ENCODE measurements at places on chromosomes 4 and X.

GRCh38 chr4:155878611-155879010 is 12.5 kb upstream of the ASIC5 start:
- no peak for DNase-seq

DNA sequence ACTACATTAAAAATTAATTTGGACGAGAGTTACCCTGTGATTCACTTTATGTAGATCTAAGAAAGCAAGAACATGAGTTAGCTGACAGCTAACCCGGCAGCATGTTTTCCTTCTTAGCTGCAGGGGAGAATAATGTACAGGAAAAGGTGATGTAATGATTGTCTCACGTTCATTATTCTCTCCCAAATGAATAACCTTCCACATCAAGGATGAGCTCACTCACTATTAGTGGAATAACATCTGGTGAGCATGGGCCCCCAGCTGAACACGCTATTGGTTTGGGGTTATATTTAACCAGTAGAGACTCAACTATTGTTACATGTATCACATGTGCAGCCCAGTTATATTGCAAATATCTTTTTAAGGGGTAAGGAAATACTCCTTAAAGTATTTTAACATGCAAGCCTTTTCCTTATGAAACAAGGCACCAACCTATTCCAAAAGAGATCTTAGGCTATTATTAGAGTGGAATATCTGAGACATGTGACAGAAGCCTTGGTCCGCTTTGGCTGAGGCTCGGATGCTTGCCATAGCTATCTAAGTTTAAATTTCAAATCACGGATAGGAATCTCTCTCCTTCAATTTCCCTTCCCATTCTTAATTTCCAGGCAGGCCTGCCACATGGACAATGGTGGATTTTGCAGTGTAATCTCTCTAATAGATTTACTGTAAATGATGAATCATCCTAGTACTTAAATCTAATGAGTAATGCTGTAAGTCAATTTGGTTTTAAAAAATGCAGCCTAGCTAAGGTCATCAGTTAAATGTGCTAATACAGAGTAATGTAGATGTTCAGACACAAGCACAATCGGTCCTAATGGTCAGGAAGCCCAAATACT is 99.0 kb upstream of the OTUD4 start:
- no peak for DNase-seq

DNA sequence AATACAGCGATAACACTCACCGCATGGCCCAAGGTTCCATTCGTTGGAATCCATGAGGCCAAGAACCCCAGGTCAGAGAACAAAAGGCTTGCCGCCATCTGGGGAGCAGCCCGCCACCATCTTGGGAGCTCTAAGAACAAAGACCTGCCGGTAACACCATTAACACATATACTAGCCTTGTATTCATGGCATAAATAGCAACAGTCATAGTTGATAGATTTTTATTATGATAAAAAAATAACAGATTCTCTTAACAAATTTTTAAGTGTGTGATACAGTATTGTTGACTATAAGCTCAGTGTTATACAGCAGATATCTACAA is 309.4 kb downstream of the GLUD2 start:
- DNase-seq, result no peak

DNA sequence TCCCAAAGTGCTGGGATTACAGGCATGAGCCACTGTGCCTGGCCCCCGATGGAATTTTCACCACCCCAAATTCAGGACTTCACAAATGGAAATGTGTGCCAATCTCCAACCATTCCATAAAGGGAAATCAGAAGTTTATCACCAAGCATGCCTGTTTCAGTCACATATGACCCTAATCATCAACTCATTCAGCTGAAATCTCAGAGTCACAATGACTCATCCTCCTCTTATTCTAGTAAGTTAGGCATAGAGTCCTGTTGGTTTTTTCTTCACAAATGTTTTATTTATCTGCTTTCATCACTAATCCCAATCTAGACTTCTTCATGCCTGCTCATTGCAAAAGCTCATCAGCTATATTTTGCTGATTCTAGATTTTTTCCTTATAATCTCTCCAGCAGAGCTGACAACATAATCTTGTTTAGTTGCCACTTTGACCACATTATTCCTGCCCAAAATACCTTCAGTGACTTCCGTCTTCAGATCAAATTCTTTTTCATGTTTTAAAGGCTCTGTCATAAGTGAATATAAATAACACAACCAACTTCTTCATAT is 83.3 kb downstream of the SLC7A11 start:
- DNase-seq, result no peak

DNA sequence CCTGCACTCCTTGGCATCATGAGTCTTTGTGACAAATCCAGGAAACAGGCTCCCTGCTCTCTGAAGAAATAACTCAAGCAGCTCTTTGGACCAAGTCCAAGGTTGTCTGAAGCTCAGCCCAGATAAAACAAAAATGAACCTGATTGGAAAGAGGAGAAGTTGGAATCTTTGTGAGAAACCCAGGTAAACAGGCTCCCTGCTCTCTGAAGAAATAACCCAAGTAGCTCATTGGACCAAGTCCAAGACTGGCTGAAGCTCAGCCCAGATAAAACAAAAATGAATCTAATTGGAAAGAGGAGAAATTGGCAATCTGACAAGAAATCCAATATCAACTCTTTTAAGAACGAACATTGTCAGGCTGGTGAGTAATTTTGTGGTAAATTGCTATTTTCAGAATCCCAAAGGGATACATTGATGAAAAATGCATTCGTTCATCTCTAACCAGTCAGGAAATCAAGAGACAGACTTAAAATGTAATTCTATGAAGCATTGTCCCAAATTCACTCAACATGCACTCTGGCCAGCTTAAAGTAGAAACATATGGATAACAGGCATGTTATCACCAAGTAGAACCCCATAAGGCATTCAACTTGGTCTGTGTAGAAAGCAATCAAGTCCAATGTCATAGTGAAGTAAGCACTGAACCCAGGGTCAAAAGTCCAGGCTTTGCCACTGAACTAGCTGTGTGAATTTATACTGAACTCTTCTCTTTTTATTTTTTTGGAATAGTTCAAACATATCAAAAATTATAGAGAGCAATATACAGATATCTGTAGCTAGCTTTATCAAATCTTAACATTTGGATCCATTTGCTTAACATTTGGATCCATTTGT is 16.8 kb upstream of the NFXL1 start:
- no peak for DNase-seq

DNA sequence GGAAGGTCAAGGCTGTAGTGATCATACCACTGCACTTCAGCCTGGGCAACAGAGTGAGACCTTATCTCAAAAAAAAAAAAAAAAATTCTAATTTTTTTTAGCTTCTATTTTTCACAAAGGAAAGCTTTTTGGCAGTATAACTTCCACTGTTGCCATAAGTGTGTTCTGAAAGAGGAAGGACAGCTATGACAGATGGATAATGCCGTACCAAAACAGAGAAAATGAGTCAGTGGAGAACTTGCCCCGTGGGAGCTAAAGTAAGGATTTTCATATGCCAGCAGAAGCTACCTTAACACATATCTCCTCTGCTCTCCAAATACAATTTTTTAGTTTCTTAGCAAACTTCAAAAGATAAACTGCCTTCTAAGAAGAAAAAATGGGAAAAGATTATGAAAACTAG is 43.7 kb downstream of the RPS3A start:
- DNase-seq, result no peak

GRCh38 chr4:127685292-127685691 is 44.9 kb upstream of the SLC25A31 start:
- no peak for DNase-seq

DNA sequence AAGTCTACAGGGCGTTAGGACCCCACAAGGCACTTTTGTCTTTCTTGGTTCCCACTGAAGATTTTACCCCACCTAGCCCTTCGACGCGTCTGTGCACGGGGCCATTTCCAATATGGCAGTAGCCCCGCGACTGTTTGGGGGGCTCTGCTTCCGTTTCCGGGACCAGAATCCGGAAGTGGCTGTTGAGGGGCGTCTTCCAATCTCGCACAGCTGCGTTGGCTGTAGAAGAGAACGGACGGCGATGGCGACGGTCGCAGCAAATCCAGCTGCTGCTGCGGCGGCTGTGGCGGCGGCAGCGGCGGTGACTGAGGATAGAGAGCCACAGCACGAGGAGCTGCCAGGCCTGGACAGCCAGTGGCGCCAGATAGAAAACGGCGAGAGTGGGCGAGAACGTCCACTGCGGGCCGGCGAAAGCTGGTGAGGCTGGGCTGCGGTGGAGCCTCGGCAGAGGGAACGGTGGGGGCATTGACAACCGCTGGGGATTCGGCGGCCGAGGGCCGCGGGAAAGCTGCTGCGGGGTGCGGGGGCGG is at the start of gene USP11:
TSS of gene USP11 (plus strand) at position 207 of the 530 bp plus-strand sequence. CDS start at position 242, 35 bp downstream.
- DNase-seq, result peak; percentile 41

- no peak for DNase-seq
Measured at GRCh38 chrX:10892621-10893225, 218.4 kb upstream of the HCCS start.

DNA sequence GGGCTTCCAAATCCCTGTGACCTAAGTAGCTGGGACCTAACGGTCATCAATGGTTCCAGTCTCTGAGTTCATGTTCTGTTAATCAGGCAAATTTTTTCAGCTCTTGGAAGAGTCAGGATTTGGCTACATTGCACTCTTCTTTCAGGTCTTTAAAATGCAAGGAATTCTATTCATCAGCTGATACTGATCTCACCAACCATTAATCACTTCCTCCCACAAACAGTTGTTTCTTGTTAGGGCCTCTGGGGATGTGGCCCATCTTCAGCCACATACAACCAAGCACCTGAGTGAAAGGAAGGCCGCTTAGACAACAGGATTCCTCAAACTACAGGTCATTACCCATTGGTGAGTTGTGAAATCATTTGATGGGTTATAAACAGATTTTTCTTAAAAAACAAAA is 71.7 kb downstream of the FANCB start:
- no peak for DNase-seq

DNA sequence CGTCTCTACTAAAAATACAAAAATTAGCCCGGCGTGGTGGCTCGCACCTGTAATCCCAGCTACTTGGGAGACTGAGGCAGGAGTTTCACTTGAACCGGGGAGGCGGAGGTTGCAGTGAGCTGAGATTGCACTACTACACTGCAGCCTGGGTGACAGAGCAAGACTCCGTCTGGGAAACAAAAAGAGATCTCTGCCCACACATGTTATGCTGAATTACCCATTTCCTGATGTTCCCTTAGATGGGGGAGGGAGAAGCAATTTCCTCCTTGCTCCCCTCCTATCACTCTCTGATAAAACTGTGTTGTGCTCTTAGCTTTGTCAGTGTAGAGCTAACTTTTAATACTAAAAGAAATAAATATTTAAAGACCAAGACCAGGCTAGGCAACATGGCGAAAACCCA is 102.5 kb downstream of the LARP7 start:
- DNase-seq, result no peak

DNA sequence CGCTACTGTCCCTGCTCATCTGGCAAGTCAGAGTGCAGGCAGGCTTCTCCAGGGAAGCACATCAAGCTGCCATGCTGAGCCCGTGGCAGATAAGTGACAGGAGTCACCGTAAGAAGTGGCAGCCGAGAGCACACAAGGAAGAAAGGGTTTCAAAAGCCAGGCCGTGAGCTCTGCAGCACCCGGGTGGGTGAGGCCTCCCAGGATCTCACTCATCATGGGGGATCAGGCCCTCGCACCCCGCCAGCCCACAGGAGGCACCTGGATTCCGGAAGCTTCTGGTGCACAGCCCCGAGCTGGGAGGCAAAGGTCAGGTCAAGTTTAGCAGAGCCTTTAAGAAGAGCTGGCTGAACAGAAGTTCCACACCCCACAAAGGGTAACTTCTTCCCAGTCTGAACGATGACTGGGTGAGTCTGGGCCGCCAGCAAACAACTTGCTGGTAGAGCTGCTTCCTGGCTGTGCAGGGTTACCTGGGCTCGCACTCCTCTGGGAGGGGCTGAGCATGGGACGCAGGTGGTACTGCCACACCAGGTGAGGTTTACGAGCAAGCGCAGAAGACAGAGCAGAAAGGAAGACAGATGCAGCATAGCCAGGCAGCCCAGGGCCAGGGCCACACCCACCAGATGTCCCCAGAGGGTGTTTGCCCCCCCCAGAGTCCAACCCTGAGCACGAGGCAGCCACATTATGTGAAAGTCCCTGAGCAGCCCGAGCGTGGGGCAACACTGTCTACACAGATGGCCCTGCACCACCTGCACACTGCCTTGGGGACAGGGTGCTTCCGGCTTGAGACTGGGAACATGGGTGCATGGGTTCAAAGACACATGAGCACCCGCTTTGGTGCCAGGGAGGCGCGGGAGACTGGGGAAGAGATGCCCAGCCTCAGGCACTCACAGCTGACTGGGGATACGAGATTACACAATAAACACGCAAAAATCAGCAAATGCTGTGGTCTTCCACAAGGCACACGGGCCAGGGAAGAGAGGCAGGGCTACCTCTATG is 7.7 kb downstream of the CCNQ start:
- DNase-seq, result no peak

GRCh38 chr4:53586121-53586816 is 5.0 kb downstream of the LNX1 start:
- DNase-seq, result no peak

- DNase-seq, result no peak
Measured at GRCh38 chrX:137227151-137227550, 193.4 kb upstream of the GPR101 start.

DNA sequence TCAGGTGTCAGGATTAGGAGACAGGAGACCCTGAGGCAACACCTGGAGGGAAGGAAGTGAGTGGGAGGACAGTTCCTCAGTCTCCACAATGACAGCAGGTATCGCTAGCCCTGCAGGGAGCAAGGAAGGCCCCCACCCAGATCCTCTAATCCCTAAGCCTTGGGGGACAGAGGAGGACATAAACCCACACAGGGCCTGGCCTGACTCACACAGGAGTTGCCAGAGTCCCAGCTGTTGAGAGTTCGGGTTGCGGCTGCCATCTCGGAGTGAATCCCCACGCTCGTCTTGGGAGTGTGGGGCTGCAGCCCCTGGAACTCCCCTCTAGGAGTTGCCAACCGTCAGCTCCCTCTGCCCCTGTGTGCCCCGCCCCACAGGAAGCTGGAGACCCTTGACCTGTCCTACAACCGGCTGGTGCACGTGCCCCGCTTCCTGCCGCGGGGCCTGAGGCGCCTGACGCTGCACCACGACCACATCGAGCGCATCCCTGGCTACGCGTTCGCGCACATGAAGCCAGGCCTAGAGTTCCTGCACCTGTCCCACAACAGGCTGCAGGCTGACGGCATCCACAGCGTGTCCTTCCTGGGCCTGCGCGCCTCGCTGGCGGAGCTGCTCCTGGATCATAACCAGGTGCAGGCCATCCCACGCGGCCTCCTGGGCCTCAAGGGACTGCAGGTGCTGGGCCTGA is 9.2 kb upstream of the BGN start:
- DNase-seq, result no peak

DNA sequence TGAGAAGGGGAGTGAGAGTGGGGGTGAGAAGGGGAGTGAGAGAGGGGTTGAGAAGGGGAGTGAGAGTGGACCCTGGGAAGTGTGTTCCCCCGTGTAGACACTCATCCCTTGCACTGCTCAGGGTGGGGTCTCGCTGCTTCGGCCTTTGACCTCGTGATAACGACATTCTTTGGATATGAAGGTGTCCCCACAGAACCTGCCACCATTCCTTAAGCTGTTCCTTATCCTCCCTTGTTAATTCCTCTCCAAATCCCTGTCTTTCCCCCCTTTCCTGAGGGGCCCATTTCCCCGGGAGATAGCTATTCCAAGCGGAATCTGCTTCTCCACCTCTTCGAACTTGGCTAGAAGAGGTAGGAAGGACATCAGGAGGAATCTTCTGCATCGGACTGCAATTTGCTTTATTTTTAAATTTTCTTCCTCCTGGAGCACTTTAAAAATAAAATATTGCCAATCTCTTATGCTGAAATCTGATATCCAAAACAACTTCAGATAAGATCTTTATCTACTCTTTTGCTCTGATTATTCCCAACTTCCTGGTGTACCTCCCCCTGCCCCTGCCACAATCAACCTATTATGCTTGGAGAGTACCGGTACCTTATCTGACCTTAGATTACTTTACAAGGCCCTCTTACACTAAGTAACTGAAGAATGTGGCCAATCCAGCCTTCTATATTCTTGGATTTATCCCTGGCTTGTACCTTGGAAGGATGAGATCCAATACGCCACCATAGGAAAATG is 15.6 kb downstream of the TRIML1 start:
- DNase-seq, result no peak
